Frontal cortex (tissue), 4 donors: ENCODE measurements at places on chromosomes 1 and 21. TPM values are rescaled to one million over a fixed set of nuclear protein-coding genes. Genes with fewer than 3 reads are reported as not detected.

The IFNLR1 gene
- 0.41 TPM for total RNA-seq

The SLFNL1 gene
- total RNA-seq: 0.82 TPM

The SPRR2E gene
- total RNA-seq: not detected

The PTBP2 gene
- total RNA-seq: 365 TPM

The GNAT2 gene
- total RNA-seq: not detected

The AIRE gene
- 0.41 TPM for total RNA-seq

The GBP7 gene
- not detected for total RNA-seq

The RSPO1 gene
- total RNA-seq: not detected

The NASP gene
- total RNA-seq: 59.5 TPM

The C1orf52 gene
- 27.7 TPM for total RNA-seq

The BGLAP gene
- total RNA-seq: not detected

DNA sequence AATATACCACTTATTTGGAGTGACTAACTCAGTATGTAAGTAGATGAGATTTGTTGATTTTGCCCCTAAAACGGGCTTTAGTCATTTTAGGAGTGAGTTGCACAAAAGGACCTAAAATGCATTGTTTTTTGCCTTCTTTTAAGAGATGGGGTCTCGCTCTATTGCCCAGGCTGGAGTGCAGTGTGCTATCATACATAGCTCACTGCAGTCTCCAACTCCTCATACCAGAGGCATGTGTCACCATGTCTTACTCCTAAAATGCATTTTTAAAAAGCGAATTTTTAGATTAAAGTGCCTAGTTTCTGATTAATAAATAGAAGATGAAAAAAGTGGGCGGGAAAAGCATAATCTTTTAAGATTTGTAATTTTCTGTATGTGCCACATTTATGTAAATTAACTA lies 11.5 kb upstream of the NEXN start:
- no peak for DNase-seq

DNA sequence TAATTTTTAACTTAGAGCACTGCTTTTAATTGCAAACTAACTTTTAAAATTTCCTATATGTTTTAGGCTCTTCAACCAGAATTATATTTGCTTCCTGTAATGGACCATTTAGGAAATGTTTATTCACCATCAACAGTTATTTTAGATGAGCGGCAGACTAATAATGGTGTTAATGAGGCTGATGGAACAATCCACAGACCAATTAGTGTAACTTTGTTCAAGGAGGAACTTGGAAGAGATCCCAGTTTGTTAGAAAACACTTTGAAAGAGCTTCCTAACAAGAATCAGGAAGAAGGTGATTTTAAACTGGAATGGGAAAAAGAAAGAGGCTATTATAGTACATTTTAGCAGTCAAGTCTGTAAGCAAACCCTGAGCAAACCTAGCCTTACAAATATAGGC lies 19.4 kb upstream of the GNG5 start:
- no peak for DNase-seq

DNA sequence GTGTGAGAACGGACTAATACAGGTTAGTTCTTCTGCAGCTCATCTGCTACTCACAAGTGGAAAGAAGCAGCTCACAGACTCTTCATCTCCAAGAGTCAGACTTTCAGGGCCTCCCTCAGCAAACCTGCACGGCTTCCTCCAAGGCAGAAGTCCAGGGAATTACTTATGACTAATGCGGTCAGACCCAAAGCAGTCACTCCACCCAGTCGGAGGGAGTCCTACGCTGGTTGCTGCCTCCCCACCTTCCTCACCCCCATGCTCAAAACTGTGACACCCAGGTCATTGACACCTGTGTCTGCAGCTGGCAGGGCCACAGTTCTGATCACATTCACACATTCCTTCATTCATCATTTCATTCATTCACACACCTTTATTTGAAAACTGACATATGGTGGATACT lies 38.4 kb upstream of the PRDM2 start:
- DNase-seq: no peak

DNA sequence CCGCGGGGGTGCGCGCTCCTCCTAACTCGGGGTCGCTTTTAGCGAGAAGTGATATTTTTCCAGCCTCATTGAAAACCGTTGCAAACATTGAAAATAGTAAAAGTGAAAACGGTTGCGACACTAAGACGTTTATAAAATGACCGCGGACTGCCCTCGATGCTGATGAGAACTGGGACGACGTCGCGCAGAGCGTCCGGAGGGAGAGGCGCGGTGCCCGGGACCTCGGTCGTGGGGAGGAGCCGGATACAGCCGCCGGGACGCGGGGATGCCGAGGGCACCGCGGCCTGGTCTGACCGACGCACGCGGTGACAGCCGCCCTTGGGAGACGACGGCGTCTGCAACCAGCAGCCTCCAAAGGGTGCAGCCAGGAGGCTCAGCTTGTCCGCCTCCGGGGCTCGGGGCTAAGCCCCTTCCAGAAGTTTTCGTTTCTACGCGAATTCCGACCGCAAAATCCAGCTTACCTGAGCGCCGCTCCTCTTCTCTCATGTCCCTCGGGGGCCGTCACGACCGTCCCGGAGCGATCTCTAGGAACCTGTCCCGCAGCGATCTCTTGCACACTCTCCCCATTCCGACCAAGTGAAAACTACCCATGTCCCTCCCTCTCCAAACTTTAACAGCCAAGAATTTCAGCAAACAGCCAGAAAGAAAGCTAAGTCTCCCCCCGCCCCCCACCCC lies 144.4 kb upstream of the ETS2 start:
- no peak for DNase-seq

GRCh38 chr1:93353286-93353685 lies 7.6 kb downstream of the DR1 start:
- no peak for DNase-seq

GRCh38 chr1:148362626-148363438 lies 120.3 kb downstream of the PPIAL4G start:
- DNase-seq: no peak

- DNase-seq: no peak
These were observed 47.9 kb downstream of the KCNAB2 start for GRCh38 chr1:6093611-6094010.

DNA sequence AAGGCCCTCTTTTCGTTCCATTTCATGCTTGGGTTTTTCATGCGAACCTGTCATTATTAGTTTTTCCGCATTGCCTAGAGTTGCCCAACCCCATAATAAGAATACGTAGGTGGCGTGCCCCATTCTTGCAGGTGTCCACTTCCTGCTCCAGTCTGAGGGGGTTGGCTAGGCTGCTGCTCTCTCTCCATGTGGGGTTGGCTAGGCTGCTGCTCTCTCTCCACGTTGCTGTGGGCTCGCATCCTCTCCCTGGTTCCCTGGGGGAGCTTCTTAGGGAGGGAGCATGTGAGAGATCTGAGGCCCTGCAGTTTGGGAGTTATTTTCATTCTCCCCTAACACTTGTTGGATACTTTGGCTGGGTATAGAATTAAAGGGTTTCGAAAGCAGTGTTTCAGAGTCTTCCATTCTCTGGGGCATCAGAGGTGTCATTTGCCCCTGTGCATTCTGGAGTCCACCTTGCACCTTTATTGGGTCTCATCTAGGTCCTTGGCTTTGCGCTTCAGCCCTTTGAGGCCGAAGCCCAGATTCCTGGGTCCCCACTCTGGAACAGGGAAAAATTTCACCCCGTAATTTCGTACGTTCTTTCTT lies 8.6 kb downstream of the C1orf35 start:
- DNase-seq: no peak

DNA sequence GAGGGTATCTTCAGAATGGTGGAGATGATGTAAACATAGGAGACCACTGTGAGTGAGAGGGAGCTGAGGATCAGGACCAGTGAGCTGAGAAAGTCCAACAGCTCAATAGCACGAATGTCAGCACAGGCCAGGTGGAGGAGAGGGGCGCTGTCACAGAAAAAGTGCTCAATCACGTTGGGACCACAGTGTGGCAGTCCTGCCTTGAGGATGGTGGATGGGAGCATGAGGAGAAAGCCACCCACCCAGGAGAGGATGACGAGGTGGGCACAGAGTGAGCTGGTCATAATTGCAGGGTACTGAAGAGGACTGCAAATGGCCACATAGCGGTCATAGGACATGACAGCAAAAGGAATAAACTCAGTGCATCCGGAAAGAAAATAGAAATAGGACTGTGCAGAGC lies 8.1 kb downstream of the OR11L1 start:
- no peak for DNase-seq

- DNase-seq: no peak
These were observed 548 bp upstream of the SLC25A33 start for GRCh38 chr1:9538669-9539164.

GRCh38 chr1:67817319-67817718 lies 15.9 kb downstream of the GNG12 start:
- no peak for DNase-seq

GRCh38 chr1:38670544-38671122 lies 188.9 kb downstream of the RRAGC start:
- DNase-seq: no peak

- DNase-seq: no peak
These were observed 472.4 kb upstream of the PRMT6 start for GRCh38 chr1:106584107-106584506.

DNA sequence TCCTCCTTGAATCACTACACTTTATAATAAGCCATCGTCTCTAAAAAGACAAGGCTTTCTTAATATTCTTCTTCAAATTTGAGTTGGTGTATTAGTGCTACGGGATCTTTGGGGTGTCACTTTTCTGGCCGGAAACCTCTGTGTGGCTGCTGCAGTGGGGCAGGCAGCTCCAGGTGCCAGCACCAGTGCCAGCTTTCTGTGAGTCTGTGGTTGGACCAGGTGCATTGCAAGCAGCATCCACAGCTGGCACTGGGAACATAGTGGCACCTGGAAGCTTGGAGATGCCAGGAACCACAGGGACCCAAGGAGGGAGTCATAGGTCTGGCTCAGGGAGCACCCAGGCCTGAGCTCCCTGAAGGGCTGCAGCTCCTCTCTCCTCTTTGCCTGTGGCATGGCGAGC lies 111.8 kb upstream of the RUNX3 start:
- no peak for DNase-seq

DNA sequence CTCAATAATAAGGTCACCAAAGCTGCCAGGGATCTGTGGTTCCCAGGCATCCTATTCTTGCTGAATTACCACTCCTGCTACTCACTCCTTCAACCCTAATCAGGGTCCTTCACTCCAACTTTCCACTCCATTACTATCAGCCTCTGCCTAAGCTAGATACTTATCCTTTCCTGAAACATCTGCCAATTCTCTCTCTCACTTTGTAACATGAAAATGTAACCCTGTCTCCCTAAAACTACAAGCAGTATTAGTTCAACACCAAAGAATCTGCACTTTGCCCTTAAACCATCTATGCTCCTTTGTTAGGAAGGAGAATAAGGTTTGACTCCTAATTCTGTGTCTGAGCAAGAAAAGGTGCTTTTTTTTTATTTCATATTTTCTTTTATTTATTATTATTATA lies 15.5 kb upstream of the CXADR start:
- DNase-seq: no peak

GRCh38 chr21:42486531-42486930 lies 9.5 kb downstream of the RSPH1 start:
- no peak for DNase-seq

GRCh38 chr1:243213045-243213787 lies 41.9 kb downstream of the CEP170 start:
- DNase-seq: no peak

GRCh38 chr1:175388285-175388684 lies 195.7 kb upstream of the KIAA0040 start:
- DNase-seq: no peak

DNA sequence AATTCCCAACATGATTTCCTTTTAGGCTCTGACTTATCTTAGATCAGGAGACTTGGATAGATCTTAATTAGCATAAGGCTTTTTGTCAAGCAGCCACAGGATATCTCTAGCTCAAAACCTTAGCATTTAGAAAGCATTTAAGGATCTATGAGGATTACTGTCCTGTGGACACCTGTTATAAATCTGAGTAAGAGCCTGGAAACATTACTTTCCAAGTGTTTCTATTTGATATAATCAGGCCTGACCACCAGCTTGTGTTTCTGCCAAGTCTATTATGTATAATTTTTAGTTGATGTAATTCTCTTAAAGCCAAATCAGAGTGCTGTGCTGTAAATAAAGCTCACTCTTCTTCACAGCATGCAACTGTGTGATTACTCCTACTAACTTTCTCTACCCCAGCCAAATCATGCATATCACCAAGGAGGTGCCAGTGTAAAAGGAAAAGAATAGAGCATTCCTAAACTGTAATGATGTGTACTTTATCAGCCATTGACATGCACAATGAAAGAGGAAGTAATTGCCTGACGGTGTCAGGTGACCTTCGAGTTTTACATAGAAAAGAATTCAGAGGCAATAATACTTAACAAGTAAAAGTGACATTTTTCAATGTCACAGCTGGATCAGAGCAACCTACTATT lies 309.9 kb upstream of the PRMT6 start:
- no peak for DNase-seq

- no peak for DNase-seq
These were observed 156.4 kb upstream of the B3GALT2 start for GRCh38 chr1:193342811-193343210.

DNA sequence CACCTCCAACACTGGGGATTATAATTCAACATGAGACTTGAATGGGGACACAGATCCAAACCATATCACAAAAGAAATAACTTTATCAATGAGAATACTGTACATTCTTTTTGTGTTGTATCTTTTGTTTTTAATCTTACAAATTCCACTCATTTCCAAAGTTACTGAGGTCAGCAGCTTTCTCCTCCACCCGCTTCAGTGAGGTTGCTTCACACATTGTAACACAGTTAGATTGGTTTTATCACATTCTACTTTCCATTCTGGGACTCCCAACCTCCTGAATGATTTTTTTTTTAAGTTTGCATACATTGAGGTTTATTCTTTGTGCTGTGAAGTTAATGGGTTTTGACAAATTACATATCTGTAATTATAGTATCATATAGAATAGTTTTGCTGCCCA lies 43.8 kb downstream of the DDAH1 start:
- DNase-seq: no peak

GRCh38 chr1:19365721-19366120 lies 53.6 kb downstream of the SLC66A1 start:
- no peak for DNase-seq

- no peak for DNase-seq
These were observed 81.9 kb upstream of the NR5A2 start for GRCh38 chr1:199945591-199945990.

DNA sequence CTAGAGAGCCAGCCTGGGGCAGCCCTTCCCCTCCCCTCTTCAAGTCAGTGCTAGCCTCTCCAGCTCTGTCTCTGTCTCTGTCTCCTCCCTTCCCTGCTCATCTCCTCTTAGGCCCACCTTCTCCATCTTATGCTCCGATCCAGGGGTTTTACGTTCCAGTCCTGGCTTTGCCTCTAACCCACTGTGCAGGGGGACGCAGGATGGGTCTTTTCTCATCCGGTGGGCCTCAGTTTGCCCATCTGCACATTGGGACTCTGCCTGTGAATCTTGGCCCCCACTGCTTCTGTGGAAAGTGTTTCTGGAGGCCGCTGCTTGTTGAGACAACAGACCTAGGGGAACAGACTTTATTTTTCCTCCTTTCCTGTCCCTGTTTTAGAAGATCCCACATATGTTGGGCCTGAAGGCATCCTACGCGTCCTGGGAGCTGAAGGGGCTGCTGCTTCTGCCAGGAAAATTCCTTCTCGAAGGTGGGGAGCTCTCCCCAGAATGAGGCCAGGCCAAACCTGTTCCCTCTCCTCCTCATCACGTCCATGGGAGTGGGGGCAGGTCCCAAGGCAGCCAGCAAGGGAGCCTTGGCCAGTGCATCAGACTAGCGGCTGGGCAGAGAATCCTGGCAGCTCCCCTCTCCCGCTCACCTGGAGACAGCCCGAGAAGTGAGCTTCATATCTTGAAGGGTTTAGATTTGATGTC lies 99.5 kb upstream of the CSF3R start:
- no peak for DNase-seq

- DNase-seq: no peak
These were observed 64.4 kb downstream of the AGPAT3 start for GRCh38 chr21:43929217-43929971.
